IPS DF 6.9 (cell line): ENCODE measurements at places on chromosomes 13 and 19.
A peak's percentile ranks its signal among the peaks of the same experiment; 100 is the strongest.

DNA sequence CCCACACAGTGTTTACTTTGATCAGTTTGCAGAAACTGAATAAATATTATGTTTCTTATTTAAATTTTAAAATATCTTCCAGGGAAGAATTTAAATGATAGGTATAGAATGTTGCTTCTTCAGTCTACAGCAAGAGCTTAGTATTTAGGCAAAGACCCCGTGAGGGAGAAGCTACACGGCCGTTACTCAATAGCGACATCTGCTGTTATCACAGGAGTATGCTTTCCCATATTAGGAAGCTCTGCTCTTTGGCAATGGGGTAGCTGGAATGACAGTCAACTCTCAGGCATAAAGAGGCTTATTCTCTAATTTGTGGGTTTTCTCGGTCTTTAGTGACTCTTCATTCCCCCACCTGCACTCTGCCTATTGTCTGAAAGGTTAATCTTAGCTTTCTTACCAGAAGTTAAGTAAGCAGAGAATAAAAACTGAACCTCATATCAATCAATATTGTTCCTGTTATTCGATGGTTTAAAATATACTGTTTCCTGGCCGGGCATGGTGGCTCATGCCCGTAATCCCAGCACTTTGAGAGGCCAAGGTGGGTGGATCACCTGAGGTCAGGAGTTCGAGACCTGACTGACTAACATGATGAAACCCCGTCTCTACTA, 13.2 kb upstream of the LHFPL6 start:
- peak; percentile 76 for DNase-seq

DNA sequence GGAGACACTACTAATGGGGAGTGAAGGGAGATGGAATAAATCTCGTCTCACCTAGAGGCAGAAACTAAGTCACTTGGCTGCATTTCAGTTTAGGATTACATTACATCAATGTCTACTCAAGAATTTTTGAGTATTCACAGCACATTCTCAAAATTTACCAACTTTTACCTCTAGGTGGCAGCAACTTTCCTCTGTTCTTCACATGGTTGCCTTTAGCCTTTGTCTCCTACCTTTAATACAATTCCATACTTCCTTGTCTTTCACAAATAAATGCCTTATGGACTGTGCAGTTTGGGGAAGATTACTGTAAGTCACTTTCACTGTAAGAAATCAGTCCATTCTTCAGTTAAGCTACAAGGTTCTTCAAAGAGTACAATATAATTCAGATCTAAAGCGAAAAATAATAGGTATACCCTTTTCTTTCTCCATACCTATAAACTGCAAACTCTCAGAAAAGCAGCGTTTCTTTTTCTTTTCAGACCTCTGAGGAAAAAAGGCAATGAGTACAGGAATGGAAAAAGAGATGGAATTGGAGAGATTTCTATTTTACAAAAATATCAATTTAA, 379.4 kb downstream of the KLF12 start:
- DNase-seq: peak; percentile 63

DNA sequence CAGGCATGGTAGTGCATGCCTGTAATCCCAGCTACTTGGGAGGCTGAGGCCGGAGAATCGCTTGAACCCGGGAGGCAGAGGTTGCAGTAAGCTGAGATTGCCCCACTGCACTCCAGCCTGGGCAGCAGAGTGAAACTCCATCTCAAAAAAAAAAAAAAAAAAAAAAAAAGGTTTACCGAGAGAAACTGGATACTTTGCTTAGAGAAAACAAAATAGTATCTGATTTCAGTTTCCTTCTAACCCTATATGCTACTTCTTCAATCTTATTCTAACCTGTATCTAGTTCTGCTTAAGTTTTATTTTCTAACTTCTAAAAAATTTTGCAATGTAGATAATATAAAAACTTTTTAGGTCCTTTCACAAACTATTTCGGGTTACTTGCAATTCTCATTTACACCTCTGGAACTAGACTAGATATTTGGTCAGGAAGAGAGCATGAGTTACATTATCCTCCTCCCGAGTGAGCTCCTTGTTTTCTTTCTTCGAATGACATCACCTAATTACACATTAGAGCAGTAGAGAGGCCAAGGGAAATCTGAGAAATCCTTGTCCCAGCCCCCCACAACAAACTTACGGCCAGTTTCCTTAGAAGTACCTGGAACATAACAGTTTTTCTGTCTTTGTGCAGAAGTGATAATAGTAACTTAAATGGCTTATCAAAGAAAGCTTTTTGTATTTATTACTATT, 128.9 kb downstream of the B3GLCT start:
- DNase-seq: no peak

- DNase-seq: no peak
Measured at GRCh38 chr13:79859756-79860155, 378.8 kb downstream of the NDFIP2 start.

DNA sequence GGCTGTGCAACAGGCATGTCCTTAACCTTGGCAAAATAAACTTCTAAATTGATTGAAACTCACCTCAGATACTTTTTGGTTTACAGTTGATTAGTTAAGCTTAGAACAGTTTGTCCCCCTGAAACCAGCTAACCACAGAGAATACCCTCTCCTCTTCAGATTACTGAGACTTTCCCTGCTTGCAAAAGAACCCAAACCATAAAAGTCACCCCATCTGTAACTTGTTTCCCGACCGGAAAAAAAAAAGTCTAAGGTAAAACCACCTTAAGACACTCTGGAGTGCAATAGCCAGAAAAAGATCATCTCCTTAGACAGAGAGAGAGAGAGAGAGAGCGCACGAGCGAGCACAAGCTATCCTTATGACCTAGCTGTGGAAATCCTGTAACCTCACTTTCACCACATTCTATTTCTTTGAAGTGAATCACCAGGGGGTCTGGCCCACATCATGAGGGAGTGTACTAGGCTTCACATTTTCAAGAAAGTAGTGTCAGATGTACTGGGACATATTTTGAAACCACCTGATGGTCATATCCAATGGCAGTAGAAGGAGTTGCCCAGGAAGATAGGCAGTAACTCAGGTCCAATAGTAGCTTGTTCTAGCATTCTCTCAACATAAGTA, 11.1 kb upstream of the GTF2F2 start:
- DNase-seq: no peak

DNA sequence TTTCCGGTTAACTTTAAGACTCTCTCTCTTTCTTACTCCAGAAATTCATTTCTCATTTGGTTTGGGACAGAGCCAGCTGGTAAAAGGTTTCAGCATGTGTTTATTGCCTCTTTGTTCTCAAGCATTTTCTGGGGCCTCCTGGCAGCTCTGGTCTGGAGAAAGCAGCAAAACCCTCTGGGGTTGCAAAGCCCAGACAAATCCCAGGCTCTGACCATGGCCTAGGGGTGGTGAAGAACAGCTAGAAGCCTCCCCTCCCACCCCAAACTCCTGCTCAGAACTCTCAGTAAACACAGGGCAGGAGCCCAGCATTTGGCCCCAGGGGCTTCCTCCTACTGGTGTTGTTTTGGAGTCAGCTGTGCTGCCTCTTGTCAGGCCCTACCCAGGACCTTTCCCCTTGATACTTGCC, 124.2 kb upstream of the SERP2 start:
- no peak for DNase-seq
